A172 (cell line): ENCODE measurements at places on chromosomes 16 and 17. TPM values are rescaled to one million over a fixed set of nuclear protein-coding genes. Genes with fewer than 3 reads are reported as not detected.

KRTAP4-1 gene
- 0.26 TPM in 1 of 2 replicates, not detected in the other for total RNA-seq

NOMO2 gene
- total RNA-seq = 80.7 and 106 TPM in 2 replicates

NPTX1 gene
- total RNA-seq = 0.46 and 0.53 TPM in 2 replicates

HOXB6 gene
- total RNA-seq = 40.2 and 58.7 TPM in 2 replicates
